Suppressor macrophage treated with lipopolysaccharide for 1 hour (primary cell): ENCODE measurements at places on chromosomes 1 and 21.

DNA sequence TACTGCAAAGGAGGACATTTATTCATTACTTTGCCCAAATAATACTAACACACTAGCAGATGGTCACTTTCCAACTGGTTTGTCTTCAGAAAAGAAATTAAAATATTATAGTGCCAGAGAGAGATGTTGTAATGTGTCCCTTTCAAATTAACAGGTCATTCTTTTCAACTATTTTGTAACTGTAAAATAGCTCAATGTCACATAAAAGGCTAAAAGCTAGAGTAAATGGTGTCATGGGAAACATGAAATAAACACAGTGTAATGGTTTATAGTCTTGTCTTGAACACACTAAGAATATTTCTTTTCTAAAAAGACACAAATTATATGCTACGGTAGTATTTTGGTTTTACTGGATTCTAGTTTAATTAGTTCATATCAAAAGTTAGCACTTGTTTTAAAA, 77.8 kb downstream of the ADGRL2 start:
- no peak for DNase-seq

DNA sequence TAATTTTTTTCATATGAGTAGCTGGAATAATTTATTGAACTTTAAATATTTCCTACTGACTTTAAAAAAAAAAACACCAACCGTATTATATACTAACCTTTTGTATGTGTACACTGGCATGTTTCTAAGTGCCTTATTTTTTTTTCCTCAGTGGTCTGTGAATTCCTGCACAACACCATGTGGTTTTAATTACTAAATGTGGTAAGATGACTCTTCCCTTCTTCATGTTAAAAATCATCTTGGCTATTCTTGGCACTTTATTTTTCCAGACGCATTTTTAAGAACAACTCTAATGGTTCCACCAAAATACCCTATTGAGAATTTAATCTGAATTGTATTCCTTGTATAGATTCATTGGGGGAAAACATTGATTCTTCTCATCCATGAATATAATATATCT, 28.4 kb downstream of the PPP2R5A start:
- no peak for DNase-seq

- DNase-seq, result no peak
These were observed 36.9 kb upstream of the PADI2 start for GRCh38 chr1:17156108-17156507.

DNA sequence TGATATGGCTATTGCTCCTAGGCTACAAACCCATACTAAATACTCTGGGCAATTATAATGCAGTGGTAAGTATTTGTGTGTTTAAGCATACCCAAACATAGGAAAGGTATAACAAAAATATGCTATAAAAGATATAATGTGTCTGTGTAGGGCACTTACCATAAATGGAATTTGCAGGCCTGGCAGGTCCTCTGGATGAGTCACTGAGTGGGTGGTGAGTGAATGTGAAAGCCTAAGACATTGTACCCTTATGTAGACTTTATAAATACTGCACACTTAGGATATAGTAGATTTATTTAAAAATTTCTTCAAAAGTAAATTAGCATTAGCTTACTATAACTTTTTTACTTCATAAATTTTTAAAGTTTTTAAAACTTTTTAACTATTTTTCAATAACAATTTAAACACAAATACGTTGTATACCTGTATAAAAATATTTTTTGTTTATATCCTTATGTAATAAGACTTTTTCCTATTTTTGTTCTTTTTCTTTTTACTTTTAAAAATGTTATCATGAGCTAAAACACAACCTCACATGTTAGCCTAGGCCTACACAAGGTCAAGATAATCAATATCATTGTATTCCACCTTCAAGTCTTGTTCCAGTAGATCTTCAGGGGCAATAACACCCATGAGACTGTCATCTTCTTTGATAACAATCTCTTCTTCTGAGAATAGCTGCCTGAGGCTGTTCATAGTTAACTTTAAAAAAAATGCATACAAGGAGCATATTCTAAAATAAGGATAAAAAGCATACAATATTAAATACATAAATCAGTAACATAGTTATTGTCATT, 306.3 kb upstream of the RGS18 start:
- no peak for DNase-seq

DNA sequence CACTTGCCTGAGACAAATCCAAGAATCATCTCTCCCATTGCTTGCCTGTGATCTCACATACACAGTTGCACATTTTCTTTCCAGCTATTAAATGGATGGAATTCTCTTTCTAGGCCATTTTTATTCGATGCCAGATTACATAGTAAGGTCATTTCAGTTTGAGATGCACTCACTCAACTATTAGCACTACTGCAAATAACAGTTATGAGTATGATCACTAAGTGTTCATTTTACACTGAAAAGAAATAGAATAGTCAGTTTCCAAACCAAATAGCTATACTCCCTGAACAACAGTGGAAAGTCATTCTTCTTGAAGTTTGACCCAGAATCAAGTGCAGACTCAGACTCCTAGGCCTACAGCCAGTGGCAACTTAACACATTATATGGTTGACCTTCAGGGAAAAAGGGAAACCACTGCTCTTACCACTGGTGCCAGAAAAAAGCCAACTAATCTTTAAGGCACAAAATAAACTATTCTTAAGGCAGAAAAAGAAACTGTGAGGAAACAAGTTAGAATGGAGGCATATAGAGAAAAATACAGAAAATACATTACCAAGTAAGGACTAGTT, 31.5 kb downstream of the WNT2B start:
- DNase-seq, result no peak

DNA sequence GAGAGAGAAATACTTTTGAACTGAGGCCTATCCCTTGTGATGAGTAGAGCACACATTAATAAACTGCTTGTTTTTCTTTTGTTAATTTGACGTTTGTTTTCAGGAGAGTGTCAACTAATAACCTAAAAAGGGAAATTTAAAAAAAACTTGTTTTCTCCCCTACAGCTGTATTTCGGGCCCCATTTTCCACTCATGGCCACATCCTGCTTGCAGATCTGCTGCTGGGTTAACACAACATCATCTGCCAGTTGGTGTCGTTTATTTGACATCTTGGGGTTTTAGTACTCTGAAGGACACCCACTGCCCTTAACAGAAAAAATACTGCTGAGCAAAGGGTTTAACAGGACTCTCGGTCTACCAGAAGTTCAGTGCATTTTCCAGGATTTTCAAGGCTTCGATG, 848 bp upstream of the PYHIN1 start:
- DNase-seq, result no peak

- DNase-seq, result no peak
These were observed 55.8 kb downstream of the ELK4 start for GRCh38 chr1:205576011-205576410.

- peak; percentile 23 for DNase-seq
These were observed 15.5 kb downstream of the FYB2 start for GRCh38 chr1:56803561-56804156.

DNA sequence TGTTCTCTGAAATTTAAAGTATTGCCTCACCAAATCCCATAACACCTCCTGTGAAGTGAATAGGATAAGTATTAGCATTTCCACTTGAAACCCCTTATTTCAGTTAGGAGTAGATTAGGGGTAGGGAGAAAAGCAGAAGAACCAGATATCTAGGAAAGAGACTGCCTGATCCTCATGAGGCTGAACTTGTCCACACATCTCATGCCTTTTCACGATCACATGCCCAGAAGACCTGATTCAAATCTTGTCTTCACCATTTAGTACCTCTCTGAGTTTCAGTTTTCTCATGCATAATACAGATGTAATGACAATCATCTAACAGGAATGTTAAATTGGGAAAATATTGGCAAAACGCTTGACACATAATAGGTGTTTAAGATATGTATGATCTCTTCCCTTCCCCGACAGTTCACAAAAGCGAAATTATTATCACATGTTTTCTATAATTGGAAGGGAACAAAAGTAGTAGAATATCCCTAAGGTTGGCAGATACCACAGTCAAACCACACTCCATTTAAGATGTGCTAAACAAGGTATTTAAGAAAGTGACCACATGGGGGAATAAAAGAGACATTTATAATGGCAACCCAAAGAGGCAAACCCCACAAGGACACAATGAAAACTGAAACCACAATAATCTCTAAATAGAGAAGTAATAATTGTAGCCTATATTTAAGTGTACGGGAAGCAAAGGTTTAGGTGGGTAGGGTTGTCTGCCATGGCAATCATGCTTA, 25.2 kb downstream of the GFI1 start:
- peak; percentile 66 for DNase-seq

DNA sequence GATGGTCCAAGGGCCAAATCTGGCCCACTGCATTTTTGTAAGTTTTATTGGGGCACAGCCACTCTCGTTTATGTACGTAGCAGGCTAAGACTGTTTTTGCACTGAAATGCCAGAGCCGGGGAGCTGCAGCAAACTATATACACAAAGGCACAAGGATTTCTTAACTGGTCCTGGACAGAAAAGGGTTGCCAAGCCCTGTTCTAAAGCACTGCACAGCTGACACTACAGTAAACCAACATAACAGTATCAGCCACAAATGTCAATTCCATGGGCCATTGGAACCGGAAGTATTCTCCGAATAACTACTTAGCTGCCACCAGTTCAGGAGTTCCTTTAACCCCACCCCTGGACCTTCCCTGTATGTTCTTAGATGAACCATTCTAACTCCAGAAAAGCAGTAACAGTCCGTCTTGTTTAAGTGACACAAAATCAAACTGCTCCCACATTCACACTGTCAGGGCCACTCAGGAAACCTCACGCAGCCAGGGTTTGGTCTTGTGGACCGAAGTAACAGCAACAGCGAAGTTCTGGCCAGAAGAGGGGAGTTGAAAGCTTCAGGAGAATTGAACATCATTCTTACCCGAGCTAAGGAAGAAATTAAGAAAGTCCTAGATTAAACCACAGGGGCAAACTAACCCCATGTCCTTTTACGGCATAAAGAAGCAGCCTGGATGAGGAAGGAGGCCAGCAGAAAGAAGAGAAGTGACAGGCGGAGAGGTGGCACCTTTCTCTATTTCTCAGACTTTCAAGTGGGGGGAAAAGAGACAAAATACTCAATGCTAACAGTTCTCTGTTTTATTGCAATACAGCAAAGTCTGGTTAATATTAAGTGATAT, 49.2 kb downstream of the COQ8A start:
- peak; percentile 24 for DNase-seq

- no peak for DNase-seq
These were observed 14.9 kb downstream of the PLEKHA6 start for GRCh38 chr1:204344665-204345355.

DNA sequence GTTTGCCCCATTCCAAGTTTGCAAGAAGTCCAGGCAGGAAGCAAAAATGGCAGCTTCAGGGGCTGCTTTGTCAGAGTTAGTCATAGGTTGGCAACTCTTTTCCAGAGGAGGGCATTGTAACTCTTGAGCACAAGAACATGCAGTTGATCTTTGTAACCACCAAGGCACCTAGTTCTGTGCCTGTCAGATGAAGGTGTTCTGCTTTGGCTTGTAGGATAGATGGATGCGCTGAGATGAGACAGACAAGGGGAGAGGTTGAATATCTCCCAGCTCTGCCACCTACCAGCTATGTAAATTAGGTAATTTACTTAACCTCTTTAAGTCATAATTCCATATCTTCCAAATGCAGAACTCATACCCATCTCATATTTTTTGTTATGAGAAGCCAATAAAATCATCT, 89.3 kb downstream of the ZNF648 start:
- DNase-seq, result no peak

- no peak for DNase-seq
These were observed 11.4 kb upstream of the PCBP3 start for GRCh38 chr21:45632160-45632559.

DNA sequence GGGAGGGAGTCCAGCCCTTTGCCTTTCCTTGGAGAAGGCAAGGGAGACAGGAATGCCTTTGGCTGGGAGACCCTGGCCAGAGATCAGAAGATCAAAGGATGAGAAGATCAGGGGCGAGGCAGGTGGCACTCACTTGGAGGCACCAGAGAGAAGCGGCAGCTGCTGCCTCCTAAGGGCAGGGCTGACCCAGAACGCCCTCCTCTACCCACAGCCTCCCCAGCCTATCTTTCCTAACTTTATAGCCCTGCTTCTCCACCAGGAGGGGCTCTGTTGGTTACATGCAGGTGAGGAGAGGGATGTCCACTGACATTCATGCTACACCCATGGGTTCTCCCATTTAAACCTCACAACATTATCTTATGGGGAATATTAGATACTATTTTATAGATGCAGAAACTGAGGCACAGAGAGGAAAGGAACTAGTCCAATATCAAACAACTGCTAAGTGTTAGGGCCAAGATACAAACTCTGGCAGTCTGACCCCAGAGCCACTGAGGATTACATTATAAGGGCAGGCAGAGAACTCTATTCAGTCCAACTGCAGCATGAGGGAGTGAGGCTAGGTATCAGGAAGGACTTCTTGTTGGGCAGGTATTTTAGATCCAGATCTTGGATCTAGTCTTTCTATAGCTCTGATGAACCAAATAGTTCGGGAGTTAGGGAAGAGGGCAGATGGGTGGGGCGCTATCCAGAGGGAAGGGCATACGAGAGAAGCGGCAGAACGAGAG, 19.9 kb downstream of the LGR6 start:
- DNase-seq, result no peak

DNA sequence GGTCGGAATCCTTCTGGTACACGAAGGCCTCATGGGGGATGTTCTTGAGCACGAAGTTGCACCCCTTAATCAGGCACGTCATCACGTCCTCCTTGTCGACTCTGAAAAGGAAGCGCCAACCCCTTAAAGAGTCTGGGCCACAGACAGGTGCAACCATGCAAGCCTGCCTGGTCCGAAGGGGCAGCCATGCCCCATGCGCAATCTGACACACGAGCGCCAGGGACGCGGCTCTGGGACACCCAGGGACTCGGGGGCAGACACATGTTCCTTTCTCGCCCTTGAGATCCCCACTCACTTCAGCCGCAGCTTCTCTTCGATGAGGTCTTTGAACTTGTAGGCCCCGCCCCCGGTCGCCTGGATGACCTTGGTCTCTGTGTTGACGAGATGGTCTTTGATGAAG, 5.6 kb downstream of the PANK4 start:
- no peak for DNase-seq

- no peak for DNase-seq
These were observed 147.3 kb downstream of the HS2ST1 start for GRCh38 chr1:87061742-87062156.

- peak; percentile 49 for DNase-seq
These were observed 18.8 kb upstream of the TENT5B start for GRCh38 chr1:27031235-27032118.

DNA sequence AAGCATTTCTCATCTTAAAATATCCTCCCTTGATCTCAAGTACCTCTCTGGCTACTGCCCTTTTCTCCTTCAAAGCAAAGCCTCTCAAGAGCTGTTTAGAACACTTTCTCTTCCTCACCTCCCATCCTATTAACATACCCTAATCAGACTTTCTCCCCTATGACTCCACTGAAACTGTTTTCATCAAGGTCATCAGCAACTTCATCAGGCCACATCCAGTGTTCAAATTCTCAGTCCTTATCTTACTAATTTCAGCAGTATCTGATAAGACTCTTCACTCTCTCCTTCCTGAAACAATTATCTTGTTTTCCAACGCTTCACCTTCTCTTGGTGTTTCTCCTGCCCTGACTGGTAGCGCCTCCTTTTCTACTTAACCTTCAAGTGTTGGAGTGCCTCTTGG, 1.5 kb upstream of the RAP1A start:
- DNase-seq, result no peak
